ENCODE measurements at places on chromosomes 4 and X.

DNA sequence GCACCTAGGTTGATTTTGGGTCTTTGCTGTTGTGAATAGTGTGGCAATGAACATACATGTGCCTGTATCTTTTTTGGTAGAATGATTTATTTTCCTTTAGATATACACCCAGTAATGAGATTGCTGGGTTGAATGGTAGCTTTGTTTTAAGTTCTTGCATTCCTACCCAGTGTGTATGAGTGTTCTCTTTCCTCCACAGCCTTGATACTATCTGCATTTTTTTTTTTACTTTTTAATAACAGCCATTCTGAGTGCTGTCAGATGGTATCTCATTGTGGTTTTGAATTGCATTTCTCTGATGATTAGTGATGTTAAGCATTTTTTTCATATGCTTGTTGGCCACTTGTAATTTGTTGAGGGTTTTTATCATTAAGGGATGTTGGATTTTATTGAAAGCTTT is 351.8 kb upstream of the GNPDA2 start:
- peak; percentile 21 for DNase-seq

GRCh38 chr4:165096776-165097175 is 15.9 kb downstream of the TMEM192 start:
- peak; percentile 51 for DNase-seq

- no peak for DNase-seq
These were observed 516.6 kb downstream of the PCDH18 start for GRCh38 chr4:137015426-137016409.

- DNase-seq: no peak
These were observed 14.9 kb downstream of the DHRSX start for GRCh38 chrX:2485789-2486345.

GRCh38 chrX:1909419-1910206 is 294.8 kb downstream of the ASMT start:
- no peak for DNase-seq

GRCh38 chr4:96827086-96827485 is 987.2 kb downstream of the PDHA2 start:
- DNase-seq: no peak

GRCh38 chr4:143420227-143420626 is 83.6 kb downstream of the GAB1 start:
- DNase-seq: no peak

DNA sequence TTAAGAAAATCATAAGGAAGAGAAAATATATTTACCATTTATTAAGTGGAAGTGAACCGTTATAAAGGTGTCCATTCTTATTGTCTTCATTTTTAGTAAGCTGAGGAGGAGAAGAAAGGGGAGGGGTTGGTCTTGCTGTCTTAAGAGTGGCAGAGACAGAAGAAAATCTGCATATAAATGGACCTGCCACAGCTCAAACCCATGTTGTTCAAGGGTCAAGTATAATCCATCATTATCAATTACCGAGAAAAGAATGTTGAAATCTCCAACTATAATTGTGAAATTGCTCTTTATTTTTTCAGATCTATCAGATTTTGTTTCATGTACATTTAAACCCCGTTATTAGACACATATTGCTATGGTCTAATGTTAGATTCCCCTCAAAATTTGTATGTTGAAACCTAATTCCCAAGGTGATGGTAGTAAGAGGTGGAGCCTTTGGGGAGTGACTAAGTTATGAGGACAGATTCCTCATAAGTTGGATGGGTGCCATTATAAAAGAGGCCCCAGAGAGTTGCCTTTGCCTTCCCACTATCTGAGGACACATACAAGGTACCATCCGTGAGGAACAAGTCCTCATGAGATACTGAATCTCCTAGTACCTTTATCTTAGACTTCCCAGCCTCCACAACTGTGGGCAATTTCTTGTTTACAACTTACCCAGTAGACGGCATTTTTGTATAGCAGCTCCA is 58.5 kb upstream of the SMAD1 start:
- DNase-seq: no peak

GRCh38 chr4:6974138-6974848 is 64.7 kb downstream of the TBC1D14 start:
- peak; percentile 92 for DNase-seq

- no peak for DNase-seq
These were observed 110.1 kb downstream of the APOOL start for GRCh38 chrX:85113746-85114145.

- peak; percentile 63 for DNase-seq
These were observed 143.9 kb upstream of the DIPK2B start for GRCh38 chrX:45344594-45344993.

GRCh38 chrX:72016881-72017783 is 106.5 kb downstream of the NHSL2 start:
- no peak for DNase-seq

DNA sequence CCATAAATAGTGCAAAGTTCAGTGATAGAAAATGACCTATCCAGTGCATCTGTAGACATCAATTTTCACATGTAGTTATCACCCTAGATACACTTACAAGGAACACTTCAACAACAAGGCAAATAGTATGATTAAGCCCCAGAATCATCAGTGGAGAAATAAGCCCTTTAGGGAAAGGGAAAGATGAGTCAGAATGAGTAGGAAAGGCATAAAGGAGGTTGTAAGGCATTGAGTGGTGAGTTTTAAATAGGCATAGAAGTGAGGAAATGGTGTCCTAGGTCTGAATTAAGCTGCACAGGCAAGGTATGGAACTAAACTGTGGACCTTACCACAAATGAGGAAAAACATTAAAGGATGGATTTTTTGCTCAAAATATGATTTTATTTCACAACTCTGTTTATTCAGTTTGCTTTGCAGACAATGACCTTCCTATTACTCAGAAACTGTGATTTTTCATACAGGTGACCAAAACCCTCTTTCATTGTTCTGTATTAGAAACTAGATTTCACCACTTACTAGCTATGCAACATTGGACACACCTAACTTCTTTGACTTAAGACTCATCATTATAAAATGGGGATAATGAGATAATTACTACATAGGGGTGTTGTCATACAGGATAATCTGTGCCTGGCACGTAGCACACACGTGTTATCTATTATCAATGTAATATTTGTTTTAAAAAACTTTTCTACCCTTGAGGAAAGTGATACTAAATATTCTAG is 57.0 kb upstream of the MAP9 start:
- peak; percentile 75 for DNase-seq

DNA sequence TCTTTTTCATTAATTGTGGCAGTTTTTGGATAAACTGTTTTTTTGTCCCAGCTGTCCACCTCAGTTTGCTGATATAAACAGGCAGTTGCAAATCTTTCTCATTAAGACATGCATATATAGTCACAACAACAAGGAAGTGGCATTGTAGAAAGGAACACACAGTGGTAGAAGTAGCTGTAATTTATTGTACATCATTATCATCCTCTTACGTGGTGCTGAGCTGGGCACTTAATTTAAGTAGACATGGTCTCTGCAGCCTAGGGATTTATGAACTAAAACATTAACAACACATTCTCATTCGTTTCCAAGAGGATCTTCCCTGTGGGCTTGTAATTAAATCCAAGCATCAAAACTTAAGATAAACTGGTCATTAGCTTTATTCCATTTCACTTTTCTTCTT is 500.2 kb downstream of the INPP4B start:
- DNase-seq: no peak

DNA sequence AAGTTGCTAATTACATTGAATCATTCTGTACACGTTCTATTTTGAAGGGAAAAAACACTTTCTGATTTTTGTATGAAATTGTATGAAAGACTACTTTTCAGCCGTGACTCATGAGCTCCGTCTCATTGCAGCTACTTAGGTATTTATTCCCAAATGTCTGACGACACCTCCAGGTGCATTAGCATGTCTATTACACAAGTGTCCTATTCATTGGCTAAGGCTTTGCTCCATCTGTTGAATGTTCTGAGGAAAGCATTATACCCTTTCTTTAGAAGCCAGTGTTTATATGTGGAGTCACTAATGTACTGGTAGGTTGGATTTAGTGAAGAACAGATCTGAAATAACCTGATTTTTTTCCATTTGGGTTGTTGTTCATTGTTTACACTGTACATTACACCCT is 51.8 kb downstream of the MAP7D3 start:
- peak; percentile 79 for DNase-seq

DNA sequence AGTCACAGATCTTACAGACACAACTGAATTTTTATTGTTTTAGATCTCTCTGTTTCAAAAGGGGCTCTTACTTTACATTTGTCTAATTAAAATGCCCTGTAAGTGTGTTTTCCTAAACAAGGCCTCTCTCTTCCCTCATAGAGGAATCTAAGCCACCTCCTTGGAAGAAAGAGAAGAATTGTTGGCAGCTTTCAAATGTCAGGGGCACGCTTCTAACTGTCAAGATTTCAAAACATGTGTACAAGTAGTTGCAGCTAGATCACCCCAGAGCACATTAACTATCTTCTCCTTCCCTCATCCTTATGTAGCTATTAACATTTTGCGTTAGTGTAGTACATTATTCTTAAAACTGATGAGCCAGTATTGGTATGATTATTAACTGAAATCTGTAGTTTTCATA is 266.5 kb upstream of the BOD1L1 start:
- no peak for DNase-seq

DNA sequence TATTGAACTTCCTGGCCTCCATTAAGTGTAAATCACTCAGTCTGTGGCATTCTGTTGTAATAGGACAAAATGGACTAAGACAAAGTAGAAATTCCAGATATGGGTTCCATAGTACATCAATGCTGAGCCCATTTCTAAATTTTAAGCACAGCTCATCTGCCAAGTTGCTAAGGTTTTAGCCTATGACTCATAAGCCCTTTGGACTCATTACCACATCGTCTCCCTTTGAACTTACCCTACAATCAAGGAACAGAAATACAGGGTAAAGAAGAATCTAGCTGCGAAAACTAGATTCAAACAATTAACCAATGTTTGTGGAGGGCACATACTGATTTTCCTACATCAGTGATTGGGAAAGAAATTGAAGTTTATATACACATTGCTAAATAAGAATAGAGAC is 31.8 kb downstream of the NAA11 start:
- peak; percentile 19 for DNase-seq

GRCh38 chr4:22237155-22237751 is 278.6 kb downstream of the ADGRA3 start:
- DNase-seq: no peak

DNA sequence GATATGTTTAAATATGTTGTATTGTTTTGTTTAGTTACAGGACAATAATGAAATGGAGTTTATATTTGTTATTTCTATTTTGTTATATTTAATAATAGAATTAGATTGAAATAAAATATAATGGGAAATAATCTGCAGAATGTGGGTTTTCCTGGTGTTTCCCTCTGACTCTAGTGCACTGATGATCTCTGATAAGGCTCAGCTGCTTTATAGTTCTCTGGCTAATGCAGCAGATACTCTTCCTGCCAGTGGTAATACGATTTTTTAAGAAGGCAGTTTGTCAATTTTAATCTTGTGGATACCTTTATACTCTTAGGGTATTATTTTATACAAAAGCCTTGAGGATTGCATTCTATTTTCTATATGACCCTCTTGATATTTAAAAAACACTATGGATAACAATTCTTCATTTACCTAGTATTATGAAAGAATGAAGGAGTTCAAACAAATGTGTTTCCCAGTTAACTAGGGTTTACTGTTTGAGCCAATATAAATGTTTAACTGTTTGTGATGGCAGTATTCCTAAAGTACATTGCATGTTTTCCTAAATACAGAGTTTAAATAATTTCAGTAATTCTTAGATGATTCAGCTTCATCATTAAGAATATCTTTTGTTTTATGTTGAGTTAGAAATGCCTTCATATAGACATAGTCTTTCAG is 26.9 kb downstream of the NUDT6 start:
- no peak for DNase-seq
